ENCODE measurements at places on chromosomes 7 and 10. TPM values are rescaled to one million over a fixed set of nuclear protein-coding genes. Genes with fewer than 3 reads are reported as not detected.

- DNase-seq = no peak
Measured at GRCh38 chr7:90483251-90483650, 13.8 kb downstream of the PTTG1IP2 start.

DNA sequence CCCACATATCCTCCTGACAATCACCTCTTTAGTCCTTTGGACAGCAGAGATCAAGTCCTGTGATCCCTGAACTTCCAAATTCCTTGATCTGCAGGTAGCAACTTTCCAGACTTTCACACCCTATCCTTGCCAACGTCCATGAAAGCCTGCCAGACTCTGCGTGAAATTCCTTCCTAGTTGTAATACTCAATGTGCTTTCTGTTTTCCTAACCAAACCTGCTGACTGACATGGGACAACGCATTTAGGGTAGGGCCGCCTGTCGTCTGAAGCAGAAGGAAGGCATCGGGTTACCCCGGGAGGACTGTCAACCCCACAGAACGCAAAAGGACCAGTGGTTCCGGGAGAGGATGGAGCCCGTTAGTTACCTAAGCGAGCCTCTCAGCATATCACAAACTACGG, 23.9 kb downstream of the ITGA8 start:
- no peak for DNase-seq

DNA sequence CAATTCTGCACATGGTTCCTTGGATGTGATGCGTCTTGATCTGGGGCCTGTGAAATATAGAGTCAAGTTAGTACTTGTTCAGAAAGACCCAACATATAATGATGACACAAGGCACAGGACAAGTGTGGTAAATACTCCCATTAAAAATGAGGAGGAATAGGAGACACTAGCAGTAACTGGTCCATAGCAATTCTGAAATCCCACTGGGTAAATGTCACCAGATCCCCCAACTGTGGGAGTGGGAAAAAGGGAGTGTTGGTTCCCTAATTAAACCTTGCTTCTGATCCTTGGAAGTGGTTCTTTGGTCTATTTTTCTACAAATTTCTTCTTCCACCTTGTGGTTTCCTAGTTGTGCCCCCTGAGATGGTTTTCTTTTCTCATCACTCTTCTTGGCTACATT, 62.5 kb upstream of the NRP1 start:
- no peak for DNase-seq

DNA sequence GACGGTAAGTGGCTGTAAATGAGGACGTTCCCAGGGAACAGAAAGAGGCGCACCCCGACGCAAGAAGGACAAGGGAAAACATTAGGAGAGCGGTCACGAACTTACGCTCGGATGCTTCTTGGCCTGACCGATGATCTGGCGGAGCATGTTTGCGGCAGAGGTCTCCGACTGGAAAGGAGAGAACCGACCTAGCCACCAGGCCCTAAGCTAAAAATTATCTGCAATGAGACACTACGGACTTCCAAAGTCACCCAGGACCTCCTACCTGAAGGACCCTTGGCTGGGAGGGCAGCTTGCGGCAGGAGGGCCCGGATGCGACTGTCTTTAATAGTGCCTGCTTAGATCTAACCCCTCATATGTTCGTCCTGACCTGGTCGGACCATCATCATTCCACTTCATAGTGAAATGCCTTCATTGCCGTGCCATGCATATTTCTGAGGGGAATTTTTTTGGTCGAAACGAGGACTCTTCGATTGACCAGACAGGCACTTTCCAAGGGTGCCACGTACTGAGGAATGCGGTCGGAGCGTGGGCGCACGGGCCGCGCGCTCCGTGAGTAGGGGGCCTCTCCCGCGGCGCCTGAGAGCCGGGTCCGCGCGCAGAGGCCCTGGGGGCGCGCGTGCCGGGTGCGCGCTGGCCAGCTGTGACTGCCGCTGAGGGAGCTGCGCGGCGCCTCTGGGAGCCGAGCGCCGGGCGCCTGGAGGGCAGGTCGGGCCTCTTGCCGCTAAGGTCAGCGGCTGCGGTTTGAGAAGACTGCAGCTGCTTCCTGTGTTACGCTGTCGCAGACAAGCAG, 33.6 kb upstream of the PHF14 start:
- peak; percentile 78 for DNase-seq

Gene STK32C
- 12.2 TPM for total RNA-seq

- DNase-seq = no peak
Measured at GRCh38 chr7:124914298-124914697, 15.3 kb downstream of the POT1 start.

DNA sequence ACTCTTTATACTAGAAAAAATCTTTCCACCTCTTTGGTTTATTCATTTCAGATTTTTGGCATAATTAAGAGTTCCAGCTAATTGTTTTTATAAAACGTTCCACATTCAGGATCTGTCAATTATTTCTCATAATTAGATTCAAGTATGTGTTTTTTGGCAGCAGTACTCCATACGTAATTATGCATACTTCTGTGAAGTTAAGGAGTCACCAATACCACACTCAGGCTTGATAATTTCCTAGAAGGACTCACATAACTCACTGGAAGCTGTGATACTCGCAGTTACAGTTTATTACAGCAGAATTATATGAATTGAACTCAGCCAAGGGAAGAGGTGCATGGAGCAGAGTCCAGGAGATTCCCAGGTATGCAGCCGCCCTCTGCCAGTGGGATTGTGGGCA, 290.5 kb upstream of the AKR1E2 start:
- no peak for DNase-seq

DNA sequence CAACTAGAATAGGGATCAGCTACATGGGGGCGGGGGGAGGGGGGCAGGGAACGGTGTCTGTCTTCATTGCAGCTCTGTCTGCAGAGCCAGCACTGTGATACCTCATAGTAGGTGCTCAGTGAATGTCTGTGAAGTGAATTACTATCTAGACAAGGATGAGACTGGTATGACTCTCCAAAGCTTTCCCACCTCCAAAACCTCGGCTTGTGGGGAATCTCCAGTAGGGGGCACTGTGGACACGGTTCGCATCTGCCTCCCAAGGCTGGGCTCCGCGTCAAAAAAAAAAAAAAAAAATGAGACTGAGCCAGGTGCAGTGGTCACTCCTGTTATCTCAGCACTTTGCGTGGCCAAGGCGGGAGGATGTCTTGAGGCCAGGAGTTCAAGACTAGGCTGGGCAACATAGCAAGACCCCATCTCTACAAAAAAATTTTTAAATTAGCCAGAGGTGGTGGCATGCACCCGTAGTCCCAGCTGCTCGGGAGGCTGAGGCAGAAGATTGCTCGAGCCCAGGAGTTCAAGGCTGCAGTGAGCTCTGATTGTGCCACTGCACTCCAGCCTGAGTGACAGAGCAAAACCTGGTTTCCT, 9.6 kb downstream of the TRIM56 start:
- DNase-seq = no peak

GRCh38 chr7:75559976-75560365, 67.9 kb downstream of the SPDYE5 start:
- no peak for DNase-seq

Gene EPO
- total RNA-seq = not detected

DNA sequence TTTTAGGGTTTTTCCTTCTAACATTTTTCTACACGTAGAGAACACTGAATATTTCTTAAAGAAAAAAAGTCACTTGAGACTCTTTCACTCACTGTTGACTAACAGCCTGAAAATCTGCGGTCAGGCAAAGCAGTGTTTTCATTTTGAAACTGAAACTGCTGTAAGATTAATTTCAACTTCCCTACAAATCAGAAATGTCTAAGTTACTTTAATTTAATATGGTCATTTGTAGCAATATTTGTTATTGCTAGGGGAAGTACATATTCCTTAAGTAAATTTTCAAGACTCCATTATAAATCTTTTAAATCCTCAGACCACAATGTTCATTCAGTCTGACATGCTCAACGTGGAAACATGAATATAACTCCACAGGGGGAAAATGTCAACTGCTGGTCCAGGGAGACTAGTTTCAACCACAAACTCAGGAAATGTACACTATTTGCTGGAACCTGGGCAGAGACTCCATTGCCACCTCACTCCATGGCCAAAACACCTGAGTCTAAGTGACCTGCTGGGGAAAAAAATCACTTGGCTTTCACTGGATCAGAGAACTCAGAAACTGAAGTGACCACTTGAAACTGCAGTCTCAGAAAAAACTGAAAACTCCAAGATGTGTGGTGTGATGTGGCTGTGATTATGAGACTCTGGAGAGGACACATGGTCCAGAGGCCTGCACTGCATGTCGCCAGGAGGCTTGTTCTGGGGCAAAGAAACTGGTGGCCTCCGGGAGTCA, 161.2 kb downstream of the TAX1BP1 start:
- DNase-seq = peak; percentile 14

DNA sequence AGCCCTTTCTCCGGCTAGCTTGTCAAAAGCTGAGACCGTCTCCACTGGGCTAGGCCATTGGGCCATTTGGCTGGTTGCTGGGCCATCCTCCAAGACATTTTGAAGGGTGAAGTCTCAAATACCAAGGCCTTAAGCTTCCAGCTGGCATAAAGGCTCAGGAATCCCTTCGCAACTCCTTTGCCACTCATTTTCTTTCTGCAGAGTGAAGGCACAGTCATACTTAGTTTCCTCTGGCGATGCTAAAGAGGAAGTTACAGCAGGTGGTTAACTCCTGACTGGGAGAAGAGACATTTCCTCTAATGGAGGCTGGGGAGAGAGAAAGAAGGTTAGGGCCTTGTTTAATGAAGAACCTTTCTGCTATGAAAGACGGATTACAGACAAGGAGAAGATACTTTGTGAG, 4.8 kb upstream of the REPIN1 start:
- DNase-seq = no peak

DNA sequence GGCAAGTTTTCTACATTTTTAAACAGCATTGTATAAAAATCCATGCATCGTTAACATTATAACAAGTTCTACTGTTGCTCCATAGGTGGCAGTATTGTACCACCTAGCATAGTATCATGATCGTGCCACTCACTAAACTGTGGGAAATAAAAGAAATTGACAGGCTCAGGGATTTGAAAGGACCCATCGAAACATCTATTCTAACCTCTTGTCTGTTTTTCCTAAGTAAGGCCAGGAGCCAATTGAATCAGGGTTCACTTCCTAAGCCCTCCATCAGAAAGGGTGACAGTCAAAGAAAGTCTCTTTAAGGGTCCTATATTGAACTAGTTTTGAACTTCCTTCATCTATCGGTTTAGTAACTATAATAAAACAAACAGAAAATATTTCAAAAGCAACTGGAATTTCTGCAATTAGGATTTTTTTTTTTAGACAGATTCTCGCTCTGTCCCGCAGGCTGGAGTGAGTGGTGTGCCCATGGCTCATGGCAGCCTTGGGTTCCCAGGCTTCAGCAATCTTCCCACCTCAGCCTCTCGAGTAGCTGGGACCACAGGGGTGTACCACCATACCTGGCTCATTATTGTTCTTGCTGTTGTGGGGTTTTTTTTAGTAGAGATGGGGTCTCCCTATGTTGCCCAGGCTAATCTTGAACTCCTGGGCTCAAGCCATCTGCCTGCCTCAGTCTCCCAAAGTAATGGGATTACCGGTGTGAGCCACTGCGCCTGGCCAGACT, 9.4 kb downstream of the HACD1 start:
- no peak for DNase-seq

- no peak for DNase-seq
Measured at GRCh38 chr7:6160191-6160623, 112.2 kb downstream of the CYTH3 start.

GRCh38 chr7:98647326-98647725, 30.2 kb downstream of the NPTX2 start:
- DNase-seq = no peak

DNA sequence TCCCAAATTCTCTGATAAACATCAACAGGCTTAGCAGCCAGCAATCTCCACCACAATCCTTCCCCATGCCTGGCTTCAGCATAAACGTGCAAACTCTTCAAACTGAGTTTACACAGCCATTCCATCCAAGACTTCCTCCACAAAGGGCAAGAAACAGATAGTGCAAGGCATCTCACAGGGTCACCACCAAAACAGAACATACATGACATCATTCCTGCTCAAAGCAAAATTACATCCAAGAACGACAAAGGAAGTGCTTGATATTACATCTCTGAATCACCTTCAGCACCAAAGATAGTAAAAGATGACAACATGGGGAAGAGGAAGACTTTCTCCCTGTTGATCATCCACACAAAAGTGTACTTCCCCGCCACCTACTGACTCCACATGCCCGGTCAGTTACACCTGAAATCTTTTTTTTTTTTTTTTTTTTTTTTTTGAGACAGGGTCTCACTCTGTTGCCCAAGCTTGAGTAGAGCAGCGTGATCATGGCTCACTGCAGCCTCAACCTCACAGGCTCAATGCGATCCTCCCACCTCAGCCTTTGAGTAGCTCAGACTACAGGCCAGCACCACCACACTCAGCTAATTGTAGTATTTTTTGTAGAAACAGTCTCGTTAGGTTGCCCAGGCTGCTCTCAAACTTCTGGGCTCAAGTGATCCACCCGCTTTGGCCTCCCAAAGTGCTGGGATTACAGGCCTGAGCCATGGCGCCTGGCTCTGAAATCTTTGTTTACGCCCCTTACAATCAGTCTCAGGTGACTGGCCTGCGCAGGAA, 127.5 kb downstream of the PARD3 start:
- no peak for DNase-seq

GRCh38 chr7:141218941-141219340, 145.1 kb downstream of the TMEM178B start:
- no peak for DNase-seq

GRCh38 chr7:2030475-2031450, 202.0 kb downstream of the MAD1L1 start:
- no peak for DNase-seq

DNA sequence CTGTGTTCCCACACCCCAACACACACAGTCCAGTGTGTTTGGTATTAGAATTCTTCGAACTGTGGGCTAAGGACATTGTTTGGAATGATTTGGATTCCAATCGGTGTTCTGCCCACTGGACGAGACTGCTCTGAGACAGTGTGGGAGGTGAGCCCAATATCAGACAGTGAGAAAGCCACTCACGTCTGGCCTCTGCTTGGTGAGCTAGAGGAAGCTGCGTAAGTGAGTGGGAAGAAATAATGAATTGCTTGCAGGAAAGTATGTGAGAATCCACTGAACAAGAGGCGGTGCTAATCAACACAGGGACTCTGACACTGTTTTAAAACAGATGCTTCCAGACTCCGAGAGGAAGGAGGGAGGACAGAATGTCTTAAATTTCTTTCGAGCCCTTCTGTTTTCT, 675.0 kb upstream of the ANKRD30A start:
- no peak for DNase-seq

DNA sequence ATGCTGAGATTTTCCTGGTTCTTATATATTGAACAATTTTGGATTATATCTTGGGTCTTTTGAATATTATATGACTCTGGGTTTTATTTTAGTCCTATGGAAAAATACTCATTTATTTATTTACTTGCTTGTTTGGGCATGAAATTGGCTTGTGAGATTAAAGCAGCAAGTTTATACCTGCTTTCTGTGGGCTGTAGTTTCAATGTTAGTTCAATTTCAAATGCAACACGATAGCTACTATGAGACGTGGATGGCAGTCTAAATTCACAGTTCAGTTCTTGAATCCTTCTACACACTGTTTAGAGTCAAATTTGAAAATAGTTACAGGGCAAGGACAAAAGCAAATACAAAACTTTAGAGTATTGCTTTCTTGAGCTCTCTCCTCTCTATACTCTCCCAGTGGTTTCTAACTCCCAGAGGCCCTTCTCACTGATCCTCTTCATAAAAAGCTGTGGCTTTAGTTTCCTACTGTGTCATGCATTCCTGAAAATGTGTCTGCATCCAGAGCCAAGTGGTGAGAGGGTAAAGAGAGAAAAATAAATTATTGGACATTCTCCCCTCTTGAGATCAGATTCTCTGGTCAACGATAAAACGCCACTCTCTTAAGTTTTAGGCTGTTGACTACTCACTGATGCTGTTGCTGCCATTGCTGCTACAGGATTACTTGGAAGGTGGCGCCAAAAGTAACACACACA, 34.4 kb downstream of the POLR1F start:
- no peak for DNase-seq

Data from kidney epithelial cell (primary cell).